Trophoblast cell (in vitro differentiated cells and primary cell): ENCODE measurements at places on chromosomes 13 and 19.
A peak's percentile ranks its signal among the peaks of the same experiment; 100 is the strongest.

- DNase-seq = no peak
These were observed 32.0 kb upstream of the ITM2B start for GRCh38 chr13:48201044-48201443.

GRCh38 chr19:17448131-17448967, at the start of gene TMEM221:
Gene TMEM221 (minus strand): TSS chr19:17448668. CDS start chr19:17448462, 206 bp downstream.
- no peak for DNase-seq

GRCh38 chr19:13872695-13873389, 4.1 kb upstream of the NANOS3 start:
- DNase-seq = no peak

DNA sequence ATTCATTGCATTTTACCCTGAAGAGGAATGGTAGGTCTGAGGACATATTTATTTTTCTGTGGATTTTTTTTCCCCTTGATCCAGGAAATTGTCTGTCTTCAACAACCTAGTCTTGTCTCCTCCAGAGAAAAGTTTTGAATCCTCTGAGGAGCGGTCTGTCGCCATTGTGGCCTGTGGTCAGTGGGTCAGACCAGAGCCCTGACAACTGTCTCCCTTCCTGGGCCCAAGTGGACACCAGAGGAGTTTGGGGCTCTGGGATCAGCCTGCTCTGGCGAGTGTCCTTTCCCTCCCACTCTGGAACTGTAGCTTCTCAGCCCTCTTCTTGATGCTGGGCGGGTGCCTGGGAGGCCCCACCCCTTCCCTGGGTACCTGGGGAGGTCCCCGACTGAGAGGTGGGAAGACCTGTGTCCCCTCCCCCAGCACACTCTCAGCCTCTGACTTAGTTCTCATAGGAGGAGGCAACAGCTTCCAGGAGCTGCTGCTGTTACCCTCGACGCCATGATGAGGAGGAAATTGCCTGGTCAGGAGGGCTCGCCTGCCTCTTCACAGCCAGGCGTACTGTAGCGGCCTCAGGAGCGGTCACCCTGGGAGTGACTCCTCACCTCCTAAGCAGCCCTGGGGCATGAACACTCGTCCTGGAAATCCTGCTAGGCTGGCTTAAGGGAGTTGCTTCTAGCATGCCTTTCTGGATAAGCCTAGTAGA, 110.3 kb downstream of the GGACT start:
- peak; percentile 20 for DNase-seq

DNA sequence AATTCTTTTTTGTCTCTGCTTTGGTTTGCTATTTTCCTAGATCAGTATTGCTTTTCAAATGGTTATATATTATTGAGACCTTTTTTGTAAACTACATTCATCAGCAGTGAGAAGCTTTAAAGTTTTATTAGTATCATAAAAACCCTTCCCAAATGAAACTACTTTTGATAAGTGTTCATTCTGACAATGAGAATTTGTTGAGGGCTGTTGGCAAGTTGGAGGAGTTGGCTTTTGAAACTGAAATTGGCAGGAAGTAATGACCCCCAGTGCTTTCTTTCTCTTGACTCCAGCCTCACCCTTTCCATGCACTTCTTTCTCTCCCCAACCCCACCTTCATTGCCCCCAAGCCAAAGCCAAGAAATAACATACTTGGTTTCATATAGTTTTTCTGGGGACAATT, 113.8 kb downstream of the ZIC5 start:
- no peak for DNase-seq

- DNase-seq = peak; percentile 71
These were observed at the start of gene ZFP30 for GRCh38 chr19:37655301-37655688. Gene ZFP30 (minus strand): TSS chr19:37655465. CDS start chr19:37647822, 7,643 bp downstream.

- DNase-seq = no peak
These were observed 304.0 kb downstream of the SPRY2 start for GRCh38 chr13:80036845-80037504.

DNA sequence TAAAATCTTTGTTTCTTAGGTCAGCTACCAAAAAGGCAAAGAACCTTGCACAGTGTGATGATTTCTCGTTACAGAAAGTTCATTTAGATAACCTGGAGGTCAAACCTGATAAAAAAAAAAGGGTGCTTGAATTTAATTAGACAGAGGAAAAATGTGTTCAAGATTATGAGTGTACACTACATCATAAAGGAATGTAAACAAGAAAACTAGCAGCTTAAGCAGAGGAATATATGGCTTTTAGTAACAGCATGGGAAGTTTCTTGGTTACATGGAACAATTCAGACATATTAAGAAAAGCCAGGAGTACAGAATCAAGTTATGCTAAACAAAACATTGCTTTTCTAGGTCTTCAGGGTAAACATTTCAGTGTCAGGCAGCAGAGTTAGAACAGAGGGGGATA, 32.9 kb downstream of the ING1 start:
- DNase-seq = no peak

GRCh38 chr13:90999401-90999800, 348.1 kb upstream of the MIR17HG start:
- no peak for DNase-seq

GRCh38 chr13:100946588-100946987, 272.0 kb upstream of the TMTC4 start:
- no peak for DNase-seq

GRCh38 chr19:47156861-47157430, 26.3 kb downstream of the SAE1 start:
- no peak for DNase-seq

- DNase-seq = no peak
These were observed 3.3 kb upstream of the ICAM4 start for GRCh38 chr19:10283301-10284064.

GRCh38 chr13:75194717-75195462, 287.1 kb downstream of the TBC1D4 start:
- no peak for DNase-seq
